MG63 (cell line): ENCODE measurements at places on chromosomes 3 and 15. TPM values are rescaled to one million over a fixed set of nuclear protein-coding genes. Genes with fewer than 3 reads are reported as not detected.
A peak's percentile ranks its signal among the peaks of the same experiment; 100 is the strongest.

DNA sequence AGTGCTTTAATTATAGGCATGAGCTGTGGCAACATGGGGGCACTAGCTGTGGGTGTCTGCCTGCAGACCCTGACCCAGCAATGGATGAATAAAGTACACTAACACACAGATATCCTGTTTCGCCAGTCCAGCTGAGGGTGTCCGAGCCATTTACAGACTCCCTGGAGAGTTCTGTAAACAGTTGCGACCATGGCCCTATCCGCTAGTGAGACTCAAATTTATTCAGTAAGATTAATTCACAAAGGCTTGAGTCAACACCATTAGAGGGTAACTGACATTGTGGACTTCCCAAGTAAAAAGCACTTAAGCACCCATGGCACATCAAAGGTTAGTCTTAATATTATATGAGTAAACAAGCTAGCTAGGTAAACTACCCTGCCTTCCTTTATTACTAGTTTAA, 161.6 kb downstream of the TBL1XR1 start:
- DNase-seq = no peak

DNA sequence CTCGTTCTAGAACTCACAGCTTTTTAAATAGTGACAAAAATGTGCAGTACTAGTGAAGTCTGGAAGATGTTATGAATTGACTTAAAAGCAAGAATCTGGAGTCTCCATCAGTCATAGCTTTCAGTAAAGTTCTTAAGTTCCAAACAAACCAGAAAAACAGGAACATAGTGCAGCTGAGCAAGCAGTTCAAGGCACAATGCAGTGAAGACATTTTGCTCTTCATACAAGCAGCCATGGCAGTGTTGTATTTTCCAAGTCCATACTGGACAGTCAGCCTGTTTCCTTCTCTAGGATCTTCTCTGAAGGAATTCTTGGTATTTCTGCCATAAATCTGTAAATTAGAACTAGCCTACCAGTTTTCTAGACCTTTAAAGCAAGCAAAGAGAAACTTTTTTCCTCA, 90.5 kb downstream of the LRRC28 start:
- no peak for DNase-seq

TMEM202 gene
- total RNA-seq = not detected in 2 replicates

GRCh38 chr15:36661042-36661441, 81.6 kb downstream of the CDIN1 start:
- DNase-seq = no peak

- no peak for DNase-seq
Observed at GRCh38 chr3:195570344-195570743, 13.4 kb downstream of the APOD start.

- no peak for DNase-seq
Observed at GRCh38 chr3:194272861-194273742, 78.0 kb downstream of the CPN2 start.

DNA sequence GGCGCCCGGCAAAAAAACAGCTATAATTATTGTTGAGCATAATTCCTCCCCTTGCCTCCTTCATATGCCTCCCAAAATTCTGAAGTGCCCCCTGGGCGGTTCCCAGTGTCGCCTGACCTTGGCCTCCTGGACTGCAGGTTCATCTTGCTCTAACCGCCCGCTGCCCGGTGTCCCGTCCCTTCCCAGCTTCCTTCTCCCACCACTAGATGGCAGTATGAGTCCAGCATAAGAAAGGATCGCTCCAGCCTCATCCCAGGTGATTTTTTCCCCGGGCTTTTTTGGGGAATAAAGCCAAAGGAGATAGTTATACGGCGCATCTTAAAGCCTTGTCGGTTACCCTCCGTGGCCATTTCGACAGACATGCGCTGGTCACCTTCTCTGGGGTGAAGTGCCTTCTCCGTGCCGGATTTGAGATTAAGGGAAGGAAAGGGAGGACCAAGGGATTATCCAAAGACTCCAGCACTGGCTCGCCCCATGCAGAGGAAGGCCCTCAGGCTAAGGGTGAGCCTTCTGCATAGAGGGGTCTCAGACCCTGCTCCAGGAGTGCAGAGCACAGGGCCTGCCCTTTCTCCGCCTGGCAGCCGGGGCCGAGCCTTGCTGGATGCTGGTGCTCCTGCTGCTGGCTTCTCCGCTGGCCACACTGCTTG, 45.8 kb upstream of the TRA2B start:
- DNase-seq = peak; percentile 54

- no peak for DNase-seq
Observed at GRCh38 chr3:184240384-184241140, 8.2 kb downstream of the ALG3 start.

DNA sequence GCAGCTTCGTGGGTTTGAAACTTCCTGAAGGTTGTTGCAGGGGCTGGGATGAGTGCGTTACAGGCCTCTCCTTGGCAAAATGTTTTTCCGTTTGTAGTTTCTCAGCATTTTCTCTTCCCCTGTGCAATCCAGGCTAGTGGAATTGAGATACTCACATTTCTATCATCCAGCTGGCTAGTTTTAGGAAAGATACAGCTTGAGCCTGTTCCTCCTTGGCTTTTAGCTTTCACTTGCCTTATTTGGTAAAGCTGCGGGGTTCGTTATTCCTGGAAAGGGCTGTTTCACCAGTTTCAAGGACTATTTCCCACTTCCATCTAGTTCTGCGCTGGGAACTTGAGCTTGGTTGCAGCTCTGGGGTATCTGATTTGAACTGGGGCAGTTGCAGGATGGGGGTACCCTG, 90.3 kb downstream of the ITPR1 start:
- no peak for DNase-seq

GRCh38 chr3:193897288-193897687, 238.7 kb upstream of the HES1 start:
- no peak for DNase-seq

SFMBT1 gene
- total RNA-seq = 3.4 and 3.5 TPM in 2 replicates

DNA sequence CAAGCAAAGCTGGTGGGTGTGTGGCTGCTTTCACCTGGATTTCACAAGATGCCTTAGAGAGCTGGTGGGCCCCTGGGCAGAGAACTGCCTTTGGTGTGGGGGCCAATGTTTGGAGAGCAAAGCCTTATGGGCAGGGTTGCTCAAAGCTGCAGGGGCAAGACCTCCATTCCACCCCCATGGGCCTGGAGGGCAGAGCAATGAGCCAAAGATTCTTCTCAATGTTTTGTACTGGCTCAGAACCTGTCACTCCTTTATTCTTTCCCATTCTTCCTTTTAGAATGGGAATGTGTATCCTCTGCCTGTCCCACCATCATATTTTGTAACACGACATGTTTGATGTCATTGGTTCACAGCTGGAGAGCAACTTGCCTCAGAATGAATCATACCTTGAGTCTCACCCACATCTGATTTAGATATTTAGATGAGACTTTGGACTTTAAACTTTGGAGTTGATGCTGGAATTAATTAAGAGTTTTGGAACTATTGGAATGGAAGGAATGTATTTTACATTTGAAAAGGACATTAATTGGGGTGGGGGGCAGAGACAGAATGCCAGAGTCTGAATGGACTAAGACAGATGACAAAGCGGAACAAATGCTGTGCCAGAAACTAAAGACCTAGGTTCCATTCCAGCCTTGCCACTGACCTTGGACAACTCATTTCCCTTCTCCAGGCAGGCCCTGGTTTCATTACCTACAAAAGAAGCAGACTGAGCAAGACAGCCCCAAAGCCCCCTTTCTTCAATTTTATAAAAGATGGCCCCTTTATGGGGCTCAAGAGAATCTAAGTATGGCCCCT, 72.9 kb downstream of the DAPK2 start:
- peak; percentile 24 for DNase-seq

GRCh38 chr3:128746881-128747280, 20.9 kb downstream of the RAB7A start:
- no peak for DNase-seq

ABI3BP gene
- total RNA-seq = 1.1 and 2.1 TPM in 2 replicates

RBP2 gene
- not detected in 2 replicates for total RNA-seq

LTF gene
- total RNA-seq = not detected in 2 replicates

GRCh38 chr15:63238171-63238570, 39.2 kb upstream of the APH1B start:
- DNase-seq = no peak

C3orf70 gene
- total RNA-seq = not detected in 2 replicates

DNA sequence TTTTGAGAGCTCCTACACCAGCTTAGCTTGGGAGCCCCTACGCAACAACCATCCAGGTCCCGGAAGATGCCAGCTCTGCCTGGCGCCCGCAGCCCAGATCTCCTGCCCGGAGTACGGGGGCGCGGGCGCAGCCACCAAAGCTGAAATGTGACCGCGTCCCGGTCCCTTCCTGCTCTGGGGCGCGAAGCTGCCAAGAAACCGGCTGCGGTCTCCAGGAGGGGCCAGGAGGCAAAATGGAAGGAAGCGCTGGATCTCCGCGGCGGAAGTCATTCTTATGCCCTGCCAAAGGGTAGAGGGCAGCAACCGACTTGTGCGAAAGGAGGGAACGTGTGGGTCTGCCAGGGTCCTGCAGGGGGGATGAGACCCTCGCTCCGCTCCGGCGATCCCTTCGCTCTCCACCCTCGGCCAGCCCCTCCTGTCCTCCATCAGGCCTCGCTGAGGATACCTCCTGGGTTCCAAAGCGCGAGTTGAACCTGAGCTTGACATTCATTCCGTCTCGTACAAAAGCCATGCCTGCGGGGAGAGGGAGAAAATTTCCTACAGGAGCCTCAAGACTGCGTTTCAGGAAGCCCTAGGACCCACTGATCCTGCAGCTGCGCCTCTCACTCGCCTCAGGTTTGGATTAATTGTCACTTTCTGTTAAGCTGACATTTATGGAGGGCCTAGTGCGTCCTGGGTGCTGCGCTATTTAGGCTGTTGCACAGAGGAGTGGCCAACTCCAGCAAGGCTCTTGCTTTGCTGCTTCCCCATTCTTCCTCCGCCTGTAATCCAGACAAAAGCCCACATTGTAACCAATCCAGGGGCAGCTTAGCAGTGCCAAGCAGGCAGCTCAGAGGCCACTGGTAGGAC, 98.3 kb upstream of the VGLL3 start:
- DNase-seq = peak; percentile 80

- DNase-seq = no peak
Observed at GRCh38 chr3:140910860-140911259, 30.8 kb upstream of the SLC25A36 start.

DNA sequence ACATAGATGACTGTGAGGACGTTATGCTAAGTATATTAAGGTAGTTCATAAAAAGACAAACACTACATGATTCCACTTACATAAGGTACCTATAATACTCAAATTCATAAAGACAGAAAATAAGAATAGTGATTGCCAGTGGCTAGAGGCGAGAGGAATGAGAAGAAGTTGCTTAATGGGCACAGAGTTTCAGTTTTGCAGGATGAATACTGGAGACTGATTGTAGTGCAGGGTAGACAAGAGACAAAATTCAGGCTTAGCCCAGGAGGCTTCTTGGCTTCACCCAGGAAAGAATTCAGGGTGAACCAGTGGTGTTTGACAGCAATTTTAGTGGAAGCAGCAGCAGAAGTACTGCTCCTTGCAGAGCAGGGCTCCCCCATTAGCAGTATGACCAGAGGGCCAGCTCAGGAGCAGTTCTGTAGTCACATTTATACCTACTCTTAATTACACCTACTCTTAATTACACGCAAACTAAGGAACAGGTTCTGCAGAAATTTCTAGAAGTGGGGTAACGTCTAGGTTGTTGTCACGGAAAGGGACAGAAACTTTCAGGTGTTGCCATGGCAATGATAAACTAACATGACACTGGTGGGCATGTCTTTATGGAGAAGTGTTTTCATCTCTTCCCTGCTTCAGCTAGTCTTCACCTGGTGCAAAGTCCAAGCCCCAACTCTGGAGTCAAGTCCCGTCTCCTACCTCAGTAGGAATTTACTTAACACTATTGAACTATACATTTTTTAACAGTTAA, 55.2 kb downstream of the TBL1XR1 start:
- DNase-seq = no peak

GRCh38 chr3:44722103-44722401, 7.4 kb upstream of the ZNF501 start:
- DNase-seq = no peak

GRCh38 chr3:76403556-76403955, 618.2 kb upstream of the ZNF717 start:
- DNase-seq = no peak

- no peak for DNase-seq
Observed at GRCh38 chr3:131396170-131396569, 14.6 kb downstream of the NUDT16 start.

DNA sequence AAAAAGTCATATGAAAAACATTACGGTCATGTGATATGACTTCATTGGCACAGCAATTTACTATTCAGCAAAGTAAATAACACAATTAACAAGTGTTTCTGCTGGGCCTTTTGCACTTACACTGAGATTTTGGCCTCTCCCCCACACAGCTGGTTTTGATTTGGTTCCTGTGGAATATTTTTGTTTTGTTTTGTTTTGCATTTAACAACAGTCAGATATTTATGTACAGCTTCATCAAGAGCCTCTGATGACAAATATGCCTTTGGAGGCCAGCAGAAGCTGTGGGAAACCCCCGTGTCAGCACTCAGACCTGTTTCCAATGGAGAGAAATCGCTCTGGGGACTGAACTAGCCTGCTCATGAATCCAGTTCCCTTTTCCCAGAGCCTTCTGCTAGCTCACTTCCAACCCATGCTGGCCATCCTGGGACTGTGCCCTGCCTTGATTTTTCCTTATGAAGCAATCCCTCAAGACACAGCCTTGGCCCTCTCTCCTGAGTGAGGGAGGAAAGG, 161.9 kb downstream of the ATG7 start:
- peak; percentile 58 for DNase-seq

- DNase-seq = no peak
Observed at GRCh38 chr15:88938802-88939485, 25.8 kb upstream of the MFGE8 start.

IL5RA gene
- not detected in 2 replicates for total RNA-seq

ABHD10 gene
- total RNA-seq = 40.1 and 78.2 TPM in 2 replicates

GRCh38 chr15:62112081-62112480, 45.3 kb downstream of the C2CD4A start:
- DNase-seq = no peak

DNA sequence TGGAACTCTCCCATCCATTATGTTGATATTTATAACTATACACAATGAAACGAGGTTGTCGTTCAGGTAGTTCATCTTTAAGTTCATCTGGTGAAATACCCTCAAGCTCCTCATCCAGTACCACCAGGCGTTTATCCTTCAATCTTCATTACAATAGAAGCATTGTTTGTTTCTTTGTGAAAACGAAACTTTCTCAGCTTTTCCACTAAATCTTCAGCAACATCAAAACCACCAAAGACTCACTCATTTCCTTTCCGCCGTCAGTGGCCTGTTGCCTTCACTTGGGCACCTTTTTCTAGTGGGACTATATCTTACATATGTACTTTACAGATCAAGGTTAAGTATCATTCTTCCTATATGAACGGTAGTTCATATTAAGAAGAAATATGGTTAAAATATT, 44.1 kb upstream of the TFG start:
- DNase-seq = no peak

DNA sequence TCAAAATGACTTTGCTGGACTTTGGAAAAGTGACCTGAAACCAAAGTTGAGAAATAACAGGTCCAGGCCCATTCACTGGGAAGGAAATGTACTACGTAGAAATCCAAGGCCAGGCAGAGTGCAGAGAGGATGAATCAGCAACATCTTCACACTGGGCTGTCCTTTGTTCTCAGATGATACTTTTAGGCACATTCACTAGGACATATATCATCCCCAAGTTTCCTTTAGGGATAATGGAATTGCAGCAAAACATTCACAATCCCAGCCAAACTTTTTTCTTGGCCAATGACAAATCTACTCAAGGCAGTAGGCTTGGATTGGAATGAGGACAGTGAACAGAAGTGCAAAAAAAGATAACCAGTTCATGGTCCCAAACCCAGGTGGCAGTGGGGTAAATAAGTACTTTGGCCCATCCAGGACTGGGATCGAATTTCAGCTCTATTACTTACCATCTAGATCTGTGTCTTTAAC, 75.1 kb downstream of the CLDN11 start:
- DNase-seq = no peak

MLF1 gene
- total RNA-seq = 41.2 and 45.8 TPM in 2 replicates

CIDEC gene
- total RNA-seq = not detected in 2 replicates

ADGRG7 gene
- total RNA-seq = 46.3 and 51.3 TPM in 2 replicates

- no peak for DNase-seq
Observed at GRCh38 chr3:28150465-28151206, 90.8 kb upstream of the CMC1 start.
